ENCODE measurements at places on chromosomes 16 and 17. TPM values are rescaled to one million over a fixed set of nuclear protein-coding genes. Genes with fewer than 3 reads are reported as not detected.

Gene KRTAP4-5
- total RNA-seq: not detected

Gene CLEC18B
- 3.9 TPM for total RNA-seq

Gene CLDN7
- total RNA-seq: 0.50 TPM

Gene CKLF
- 120 TPM for total RNA-seq

Gene FBXO39
- not detected for total RNA-seq

Gene CTRL
- total RNA-seq: 4.0 TPM

Gene JPT2
- total RNA-seq: 71.8 TPM

Gene MFSD6L
- not detected for total RNA-seq

Gene KRT24
- total RNA-seq: not detected

Gene CORO6
- total RNA-seq: 0.83 TPM

Gene TP53TG3C
- 1.1 TPM for total RNA-seq

Gene DNAI2
- not detected for total RNA-seq

Gene CTNS
- 11.2 TPM for total RNA-seq

Gene GALR2
- total RNA-seq: 0.32 TPM

Gene WSCD1
- 0.45 TPM for total RNA-seq

Gene ABCA6
- 0.79 TPM for total RNA-seq

Gene RNU2-1
- not detected for total RNA-seq

Gene DLX4
- total RNA-seq: 0.53 TPM

Gene TVP23A
- 0.08 TPM for total RNA-seq

Gene BAIAP3
- total RNA-seq: 2.0 TPM

Gene C16orf74
- total RNA-seq: 11.1 TPM

Gene NPIPA8
- not detected for total RNA-seq

Gene SLC9A5
- 2.9 TPM for total RNA-seq

Gene GNAO1
- 6.1 TPM for total RNA-seq

Gene C16orf92
- total RNA-seq: not detected

Gene C17orf50
- total RNA-seq: not detected

Gene KRT12
- 3.4 TPM for total RNA-seq

Gene KRTAP9-4
- total RNA-seq: not detected

Gene ZG16
- not detected for total RNA-seq

Gene MEOX1
- total RNA-seq: not detected

Gene LRRC45
- 20.5 TPM for total RNA-seq

Gene GAST
- not detected for total RNA-seq

Gene NR1D1
- total RNA-seq: 8.2 TPM

Gene PCTP
- 12.0 TPM for total RNA-seq

Gene KRT39
- total RNA-seq: not detected

Gene EXOSC6
- total RNA-seq: 45.1 TPM

Gene ENPP7
- total RNA-seq: not detected

Gene SMIM36
- not detected for total RNA-seq

Gene ADAP2
- not detected for total RNA-seq

Gene DPEP2NB
- not detected for total RNA-seq

Gene KLHL10
- not detected for total RNA-seq

Gene SLC6A2
- not detected for total RNA-seq

Gene ADAD2
- total RNA-seq: 0.13 TPM

Gene PDIA2
- total RNA-seq: 0.88 TPM

Gene TBC1D3L
- 4.9 TPM for total RNA-seq

Gene RPUSD1
- total RNA-seq: 42.7 TPM

Measured in A375 (cell line).